ENCODE measurements at places on chromosomes 6 and 20.
A peak's percentile ranks its signal among the peaks of the same experiment; 100 is the strongest.

DNA sequence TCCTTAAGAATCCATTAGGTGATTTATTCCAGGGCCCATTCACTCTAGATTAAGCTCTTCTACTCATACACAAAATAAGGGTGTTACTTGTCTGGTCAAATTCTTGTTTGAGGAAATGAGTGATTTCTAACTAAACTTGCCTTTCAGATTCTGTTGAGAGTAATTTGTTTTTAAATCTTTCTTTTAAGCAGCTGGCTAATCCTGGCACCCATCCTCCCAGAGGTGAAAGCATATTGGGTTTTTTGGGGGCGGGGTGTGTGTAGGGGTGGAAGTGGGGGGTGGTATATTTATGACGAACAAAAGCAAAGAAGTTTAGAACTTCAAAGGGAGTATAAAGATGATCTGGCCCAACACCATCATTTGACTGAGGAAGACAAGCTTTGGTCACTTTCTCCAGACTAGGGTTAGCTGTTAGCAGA is 94.7 kb downstream of the RTN4IP1 start:
- DNase-seq: no peak

GRCh38 chr6:55868771-55869479 is 6.5 kb downstream of the BMP5 start:
- DNase-seq: no peak

GRCh38 chr20:50743087-50743486 is 11.7 kb downstream of the PARD6B start:
- no peak for DNase-seq

GRCh38 chr6:46605091-46605797 is 47.4 kb downstream of the CYP39A1 start:
- DNase-seq: no peak

GRCh38 chr6:136889271-136890193 is 32.6 kb upstream of the SLC35D3 start:
- no peak for DNase-seq

DNA sequence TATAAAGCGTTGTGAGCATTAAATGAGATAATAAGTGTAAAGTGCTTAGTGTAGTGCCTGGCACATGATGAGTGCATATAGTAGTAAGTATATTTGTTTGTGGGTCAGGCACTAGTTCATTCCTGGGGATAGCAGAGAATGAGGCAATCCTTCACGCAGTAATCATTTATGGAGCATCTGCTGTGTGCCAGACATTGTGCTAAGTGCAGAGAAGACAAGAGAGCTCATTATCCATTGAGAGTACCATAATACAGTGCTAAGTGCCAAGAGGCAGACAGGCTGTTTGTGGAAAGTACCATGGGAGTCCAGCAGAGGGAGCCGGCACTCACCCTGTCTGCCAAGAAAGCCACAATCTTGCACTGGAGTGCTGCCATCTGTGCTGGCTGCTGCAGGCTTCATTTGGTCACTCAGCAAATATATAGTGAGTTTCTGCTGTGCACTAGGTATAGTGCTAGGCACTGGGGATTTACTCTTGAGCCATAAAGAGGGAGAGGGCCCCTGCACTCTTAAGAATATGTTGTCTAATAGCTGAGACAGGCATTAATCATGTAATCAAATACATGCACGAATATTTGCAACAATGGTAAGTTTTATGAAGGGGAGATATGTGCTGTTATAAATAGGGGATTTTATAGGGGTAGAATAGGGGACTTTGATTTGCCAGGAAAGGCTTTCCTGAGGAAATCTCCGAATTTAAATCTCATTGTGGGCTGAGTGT is 12.9 kb upstream of the MROH8 start:
- peak; percentile 92 for DNase-seq

All from NCI-H446 (cell line).